ENCODE measurements at places on chromosomes 5 and 9.

- DNase-seq, result no peak
Measured at GRCh38 chr9:128983536-128983935, 36.0 kb downstream of the NUP188 start.

- DNase-seq, result no peak
Measured at GRCh38 chr5:151037561-151038411, 17.4 kb downstream of the GPX3 start.

DNA sequence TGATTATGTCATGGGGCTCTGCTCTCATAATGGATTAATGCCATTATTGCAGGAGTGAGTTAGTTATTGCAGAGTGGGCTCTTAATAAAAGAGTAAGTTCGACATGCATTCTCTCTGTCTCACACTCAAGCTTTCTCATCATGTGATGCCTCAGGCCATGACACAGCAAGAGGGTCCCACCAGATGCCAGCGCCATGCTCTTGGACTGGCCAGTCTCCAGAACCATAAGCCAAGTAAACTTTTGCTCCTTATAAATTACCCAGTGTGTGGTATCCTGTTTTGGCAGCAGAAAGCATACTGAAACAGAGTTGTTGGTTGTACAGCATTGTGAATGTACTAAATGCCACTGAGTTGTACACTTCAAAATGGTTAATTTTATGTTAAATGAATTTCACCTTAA lies 138.1 kb downstream of the MYO10 start:
- no peak for DNase-seq

GRCh38 chr9:14529629-14530028 lies 163.6 kb downstream of the ZDHHC21 start:
- no peak for DNase-seq

GRCh38 chr5:14593326-14594021 lies 11.9 kb downstream of the OTULINL start:
- no peak for DNase-seq

DNA sequence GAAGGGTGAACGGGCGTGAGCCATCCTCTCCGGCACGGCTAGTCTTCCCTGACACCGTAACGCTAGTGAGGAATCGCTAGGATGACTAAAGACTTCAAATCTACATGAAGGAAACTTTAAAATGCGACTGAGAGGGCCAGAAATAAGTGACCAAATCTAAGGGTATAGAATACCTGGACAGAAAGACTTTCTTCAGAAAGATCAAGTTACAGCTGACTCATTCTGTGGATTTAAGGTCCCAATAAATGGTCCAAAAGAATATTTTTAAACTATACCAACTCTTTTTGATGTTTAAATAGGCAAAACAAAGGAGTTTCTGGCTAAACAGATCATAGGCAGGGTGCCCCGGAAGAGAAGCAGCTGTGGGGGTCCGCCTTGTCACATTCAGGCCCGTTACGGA lies 38.9 kb upstream of the CEP72 start:
- no peak for DNase-seq

GRCh38 chr5:176296-176823 lies 14.9 kb upstream of the LRRC14B start:
- no peak for DNase-seq

GRCh38 chr5:113761594-113761993 lies 248.1 kb downstream of the YTHDC2 start:
- DNase-seq, result no peak

DNA sequence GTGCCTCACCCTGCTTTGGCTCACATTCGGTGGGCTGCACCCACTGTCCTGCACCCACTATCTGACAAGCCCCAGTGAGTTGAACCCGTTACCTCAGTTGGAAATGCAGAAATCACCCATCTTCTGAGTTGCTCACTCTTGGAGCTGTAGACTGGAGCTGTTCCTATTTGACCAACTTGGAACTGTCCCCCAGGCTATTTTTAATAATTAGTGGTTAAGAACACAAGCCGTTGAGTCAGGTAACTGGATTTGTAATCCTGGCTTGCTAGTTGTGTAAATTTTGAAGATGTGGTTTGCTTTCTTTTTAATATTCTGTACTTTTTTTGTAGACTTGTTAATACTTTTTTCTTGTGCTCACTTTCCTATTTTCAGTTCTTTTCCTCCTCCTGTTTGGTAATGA lies 81.2 kb downstream of the CNTLN start:
- no peak for DNase-seq

DNA sequence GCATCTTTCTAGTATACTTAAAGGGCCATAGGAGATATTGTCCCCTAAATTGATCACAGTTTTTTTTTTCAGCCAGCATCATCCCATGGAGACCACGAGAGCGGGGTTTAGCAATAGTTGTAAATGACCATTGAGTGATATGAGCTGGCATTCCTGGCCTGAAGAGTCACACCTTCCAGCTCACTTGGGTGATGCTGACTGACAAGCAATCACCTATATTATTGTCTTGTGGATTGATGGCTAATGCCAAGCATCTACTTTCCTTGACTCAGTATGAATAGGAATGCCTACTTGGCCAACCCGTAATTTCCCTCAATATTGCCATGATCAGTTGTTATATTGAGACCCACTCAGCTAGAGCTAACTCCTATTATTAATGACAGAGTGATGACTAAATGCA lies 70.5 kb downstream of the ADAMTSL1 start:
- DNase-seq, result no peak

GRCh38 chr5:145962001-145962400 lies 25.6 kb downstream of the SH3RF2 start:
- no peak for DNase-seq

DNA sequence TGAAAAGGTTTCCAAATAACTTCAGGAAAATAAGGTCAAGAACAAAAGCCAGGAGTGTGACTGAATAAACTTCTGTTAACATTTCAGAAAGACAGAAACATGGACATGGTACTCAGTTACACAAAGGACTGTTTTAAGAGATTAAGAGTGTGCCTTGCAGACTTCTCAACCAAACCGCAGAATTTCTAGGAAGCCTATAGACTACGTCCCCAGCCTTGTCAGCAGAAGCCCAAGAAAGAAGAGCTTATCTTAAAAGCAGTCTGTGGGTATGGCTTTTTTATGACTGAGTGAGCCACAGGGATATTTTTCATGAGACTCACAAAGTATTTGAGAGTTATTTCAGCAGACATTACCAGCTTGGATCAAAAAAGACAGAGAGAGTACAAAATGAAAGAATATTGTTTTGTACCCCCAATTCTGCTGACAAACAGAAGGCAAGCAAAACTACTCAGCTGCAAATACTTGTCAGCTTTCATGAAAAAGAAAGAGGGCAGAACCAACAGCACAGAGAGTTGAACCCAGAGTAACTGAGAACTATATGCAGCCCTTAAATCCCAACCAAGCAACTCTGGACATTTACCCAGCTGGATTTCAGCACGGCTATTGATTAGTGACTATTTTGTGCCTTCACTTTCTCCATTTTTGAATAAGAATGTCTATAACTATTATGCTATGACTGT lies 711.0 kb upstream of the CTNND2 start:
- DNase-seq, result no peak

DNA sequence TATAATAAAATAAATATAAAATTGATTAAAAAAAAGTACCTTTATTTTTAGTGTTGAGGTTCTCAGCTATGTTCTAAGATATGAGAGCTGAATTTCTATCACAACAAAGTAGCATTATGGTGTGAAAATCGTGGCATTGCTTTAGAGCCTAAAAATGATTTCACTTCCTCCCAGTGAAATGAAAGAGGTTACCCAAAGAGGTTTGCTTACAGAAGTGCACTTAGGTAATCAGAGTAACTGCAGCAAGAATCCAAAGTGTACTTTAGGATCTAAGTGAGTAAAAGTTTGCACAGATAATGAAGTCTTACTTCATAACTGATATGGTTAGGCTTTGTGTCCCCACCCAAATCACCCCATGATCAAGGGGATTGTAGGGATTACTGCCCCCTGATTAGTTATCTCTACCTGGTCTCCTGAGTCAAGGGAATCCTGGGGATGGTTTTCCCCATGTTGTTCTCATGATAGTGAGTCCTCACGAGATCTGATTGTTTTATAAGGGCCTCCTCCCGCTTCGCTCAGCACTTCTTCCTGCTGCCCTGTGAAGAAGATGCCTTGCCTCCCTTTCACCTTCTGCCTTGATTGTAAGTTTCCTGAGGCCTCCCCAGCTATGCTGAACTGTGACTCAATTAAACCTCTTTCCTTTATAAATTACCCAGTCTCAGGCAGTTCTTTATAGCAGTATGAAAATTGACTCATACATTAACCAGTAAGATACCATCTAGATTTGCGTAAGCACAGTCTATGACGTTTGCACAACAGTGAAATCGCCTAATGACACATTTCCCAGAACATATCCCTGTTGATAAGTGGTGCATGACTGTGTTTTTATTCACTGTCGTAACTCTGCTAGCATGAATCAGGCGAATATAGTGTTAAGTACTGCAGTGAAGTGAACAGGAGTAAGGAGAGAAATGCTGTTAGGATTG lies 40.3 kb upstream of the LRRC70 start:
- no peak for DNase-seq

GRCh38 chr9:93237540-93237939 lies 53.6 kb downstream of the WNK2 start:
- DNase-seq, result no peak

GRCh38 chr5:7321724-7322123 lies 74.2 kb upstream of the ADCY2 start:
- DNase-seq, result no peak
